ENCODE measurements at places on chromosomes 2 and 18.

GRCh38 chr2:40192864-40193669, 258.8 kb downstream of the SLC8A1 start:
- no peak for DNase-seq

GRCh38 chr2:65317841-65318240, 90.2 kb downstream of the ACTR2 start:
- DNase-seq, result no peak

- peak; percentile 62 for DNase-seq
Observed at GRCh38 chr2:201451292-201452057, at the start of the genes STRADB and TRAK2. Gene STRADB (plus strand): TSS chr2:201451740. CDS start chr2:201454841, 3,101 bp downstream. Gene TRAK2 (minus strand): TSS chr2:201451458. CDS start chr2:201420507, 30,951 bp downstream.

DNA sequence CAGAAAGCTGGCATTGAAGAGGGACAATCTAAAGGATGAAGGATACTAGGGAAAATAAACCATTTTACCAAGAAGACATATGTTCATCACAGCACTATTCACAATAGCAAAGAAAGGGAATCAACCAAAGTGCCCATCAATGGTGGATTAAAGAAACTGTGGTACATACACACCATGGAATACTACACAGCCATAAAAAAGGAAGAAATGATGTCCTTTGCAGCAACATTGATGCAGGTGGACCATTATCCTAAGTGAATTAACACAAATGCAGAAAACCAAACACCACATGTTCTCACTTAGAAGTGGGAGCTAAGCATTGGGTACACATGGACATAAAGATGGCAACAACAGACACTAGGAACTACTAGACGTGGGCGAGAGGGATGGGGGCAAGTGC, 7.2 kb upstream of the MFF start:
- DNase-seq, result no peak

DNA sequence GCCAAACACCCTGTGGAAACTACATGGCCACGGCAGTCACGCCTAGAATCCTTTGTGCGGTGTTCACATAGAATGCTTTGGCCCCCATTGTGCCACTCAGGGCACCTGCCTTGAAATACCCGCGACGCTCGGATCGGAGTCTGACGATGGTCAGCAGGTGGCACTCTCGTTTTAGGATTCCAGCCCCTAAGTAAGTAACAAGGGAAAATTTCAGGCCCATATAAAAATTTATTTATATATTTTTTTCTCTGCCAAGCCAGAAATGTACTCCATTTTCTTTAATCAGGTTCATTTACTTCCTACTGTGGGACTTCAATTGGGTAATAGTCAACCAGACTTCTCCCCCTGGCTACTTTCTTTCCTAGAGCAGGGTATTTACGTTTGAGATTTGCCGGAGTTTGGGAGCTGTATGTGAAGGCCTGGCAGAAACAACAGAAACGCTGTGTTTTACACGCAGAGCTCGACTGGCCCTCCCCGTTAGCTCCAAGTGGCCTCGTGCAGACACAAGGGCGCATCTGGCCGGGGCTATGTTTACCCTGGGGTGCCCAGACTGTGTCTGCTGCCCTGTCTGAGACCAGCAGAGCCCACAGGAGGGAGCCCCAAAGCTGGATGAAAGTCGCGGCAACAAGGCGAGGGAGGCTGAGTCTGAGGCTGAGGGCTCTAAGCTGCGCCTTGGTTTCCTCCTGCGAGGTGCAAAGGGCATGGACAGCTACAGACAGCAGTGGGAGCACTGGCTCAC, 41.6 kb downstream of the LRRC30 start:
- peak; percentile 38 for DNase-seq

DNA sequence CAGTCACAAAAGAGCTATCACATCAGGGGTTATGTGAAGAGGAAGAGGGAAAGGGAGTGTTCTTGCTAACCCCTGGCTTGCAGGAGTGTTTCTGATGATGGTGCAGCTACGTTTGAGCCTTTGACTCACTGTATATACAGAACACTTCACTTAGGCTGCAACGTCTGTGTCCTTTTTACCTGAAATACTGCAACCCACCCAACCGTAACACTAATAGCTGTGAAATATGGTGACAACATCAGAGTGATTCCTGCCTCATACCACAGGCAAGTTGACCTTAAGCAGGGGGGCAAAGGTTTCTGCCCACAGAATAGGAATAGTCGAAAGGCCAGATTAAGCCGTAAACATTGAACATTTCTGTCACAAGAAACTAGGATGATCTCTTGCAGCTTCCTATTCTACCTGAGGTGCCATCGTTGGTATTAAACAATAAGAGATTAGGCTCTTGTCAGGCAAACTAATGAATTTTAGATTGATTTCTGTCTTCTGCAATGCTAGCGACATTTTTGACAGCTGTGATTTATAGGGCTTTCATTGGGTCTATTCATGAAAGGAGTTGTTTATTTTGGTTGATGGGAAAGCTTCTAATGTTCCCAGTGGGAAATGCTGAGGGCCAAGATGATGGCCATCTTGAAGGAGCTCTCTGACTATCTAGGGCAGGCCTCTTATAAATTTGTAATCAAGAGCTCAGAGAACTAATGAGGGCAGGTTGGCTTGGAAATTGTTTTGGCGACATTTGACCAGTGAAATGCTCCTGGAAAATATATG, 316.8 kb downstream of the PIK3C3 start:
- no peak for DNase-seq

DNA sequence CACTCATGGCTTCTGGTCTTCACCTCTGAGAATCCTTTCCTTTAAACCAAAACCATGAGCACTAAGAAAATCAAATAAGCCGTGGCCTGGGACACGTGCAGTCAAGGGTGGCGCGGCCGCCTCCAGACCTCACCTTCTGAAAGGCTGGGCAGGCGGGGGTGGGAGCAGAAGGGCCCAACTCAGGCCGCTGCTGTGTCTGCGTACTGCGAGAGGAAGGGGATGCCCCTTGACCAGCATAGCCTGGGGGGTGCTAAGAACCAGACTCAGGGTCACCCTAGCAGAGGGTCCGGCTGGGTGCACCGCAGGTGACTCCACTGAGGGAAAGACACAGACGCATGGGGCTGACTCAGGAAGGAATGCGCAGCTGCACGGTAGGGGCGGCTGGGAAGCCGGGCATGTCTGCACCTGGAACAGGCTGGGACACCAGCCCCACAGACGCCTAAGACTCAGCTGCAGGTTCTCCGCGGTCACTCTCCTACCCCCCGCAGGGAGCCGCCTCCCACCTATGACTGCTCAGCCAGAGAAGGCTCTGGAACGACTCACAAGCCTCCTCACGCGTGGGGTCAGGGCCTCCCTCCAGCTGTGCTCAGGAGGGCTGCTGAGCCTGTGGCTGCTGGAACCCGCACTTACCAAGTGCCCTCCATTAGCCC, 432.4 kb upstream of the MYT1L start:
- DNase-seq, result no peak

- no peak for DNase-seq
Observed at GRCh38 chr18:59048378-59048777, 91.3 kb upstream of the SEC11C start.

- no peak for DNase-seq
Observed at GRCh38 chr2:86818114-86818801, 27.5 kb upstream of the CD8A start.

DNA sequence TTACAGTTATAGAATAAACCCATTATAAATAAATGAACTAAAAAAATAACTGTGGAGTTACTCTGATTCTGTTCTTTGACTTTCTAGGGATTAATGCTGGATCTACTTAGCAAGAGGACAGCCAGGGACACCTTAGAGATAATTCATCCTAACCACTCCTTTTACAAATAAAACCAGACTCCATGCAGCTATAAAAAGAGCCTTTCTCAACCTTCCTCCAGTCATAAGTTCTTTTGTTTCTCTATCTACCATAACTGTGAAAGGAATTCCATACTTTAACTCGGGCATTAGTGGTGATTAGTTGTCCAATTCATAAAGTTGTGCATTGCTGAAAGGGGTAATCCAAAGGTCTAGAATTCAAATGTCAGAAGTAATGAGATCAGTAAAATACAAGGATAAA, 682.4 kb downstream of the DPP10 start:
- DNase-seq, result no peak

DNA sequence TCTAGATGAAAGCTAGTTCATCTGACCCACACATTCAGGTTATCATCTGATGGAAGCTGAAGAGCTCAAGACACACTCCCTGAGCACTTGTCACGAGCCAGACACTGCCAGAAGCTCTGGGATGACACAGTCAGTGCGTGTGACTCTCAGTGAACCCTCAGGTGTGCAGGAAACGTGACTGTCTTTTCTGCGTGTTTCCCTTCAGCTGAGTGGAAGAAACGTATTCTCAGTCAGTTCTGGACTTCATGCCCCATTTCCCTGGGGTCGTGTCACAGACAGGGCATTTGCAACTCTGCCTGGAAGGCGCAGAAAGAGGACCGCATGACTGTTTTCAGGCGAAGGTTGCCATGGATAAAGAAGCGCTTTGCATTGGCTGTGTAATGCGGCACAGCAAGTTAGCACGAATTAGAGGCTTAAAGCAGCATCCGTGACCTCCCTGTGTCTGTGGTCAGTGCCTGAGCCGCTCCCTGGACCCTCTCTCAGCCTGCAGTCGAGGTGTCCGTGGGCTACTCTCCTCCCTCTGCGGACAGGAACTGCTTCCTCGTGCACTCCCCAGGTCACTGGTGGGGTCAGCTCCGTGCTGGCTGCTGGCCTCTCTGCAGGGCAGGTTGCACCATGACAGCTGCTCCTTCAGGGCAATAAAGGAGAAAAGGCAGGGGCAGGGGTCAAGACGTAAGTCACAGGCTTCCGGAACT, 3.3 kb upstream of the ALLC start:
- DNase-seq, result no peak

GRCh38 chr18:37188016-37188791, 359.3 kb downstream of the KIAA1328 start:
- no peak for DNase-seq

DNA sequence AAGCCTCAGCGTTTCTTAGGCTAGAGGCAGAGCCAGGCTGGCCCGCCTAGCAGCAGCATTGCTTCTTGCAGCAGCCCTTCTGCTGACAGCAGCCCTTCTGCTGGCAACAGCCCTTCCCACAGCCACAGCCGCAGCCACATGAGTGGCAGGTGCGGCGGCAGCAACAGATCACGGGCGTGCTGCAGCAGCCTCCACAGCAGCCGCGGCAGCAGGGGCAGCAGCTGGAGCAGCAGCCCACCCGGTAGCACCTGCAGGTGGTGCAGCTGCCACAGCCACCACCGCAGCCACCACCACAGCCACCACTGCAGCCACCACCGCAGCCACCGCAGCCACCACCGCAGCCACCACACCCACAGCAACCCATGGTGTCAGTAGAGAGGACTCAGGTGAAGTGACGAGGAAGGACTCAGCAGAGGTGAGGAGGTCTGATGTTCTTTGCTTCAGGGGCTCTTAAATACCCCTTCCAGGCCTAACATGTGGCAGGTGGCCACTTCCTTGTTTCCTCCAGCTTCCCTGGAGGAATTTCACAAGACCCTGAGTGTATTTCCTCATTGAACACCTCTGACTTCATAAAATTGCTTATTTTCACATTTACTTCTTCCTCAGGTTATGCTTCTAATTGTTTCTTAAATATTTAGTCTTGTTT, at the start of gene SCYGR6:
TSS of gene SCYGR6 (minus strand) at position 364 of the 646 bp plus-strand sequence. CDS start at position 364, 0 bp downstream.
- no peak for DNase-seq

- no peak for DNase-seq
Observed at GRCh38 chr2:190982262-190983034, 31.5 kb downstream of the STAT1 start.

DNA sequence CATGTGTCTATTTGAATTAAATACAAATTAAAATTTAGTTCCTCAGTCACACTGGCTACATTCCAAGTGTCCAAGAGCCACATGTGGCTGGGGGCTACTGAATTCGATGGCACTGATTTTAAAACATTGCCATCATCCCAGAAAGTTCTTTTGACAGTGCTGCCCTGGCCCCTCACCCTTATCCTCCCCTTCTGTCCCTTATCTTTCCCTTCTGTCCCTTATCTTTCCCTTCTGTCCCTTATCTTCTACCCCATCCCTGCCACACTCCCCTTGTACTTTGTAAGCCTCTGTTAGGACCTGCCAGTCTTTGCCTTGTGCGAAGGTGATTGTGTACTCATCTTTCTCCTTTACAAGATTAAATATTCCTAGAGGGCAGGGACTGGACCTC, 85.2 kb downstream of the DNMT3A start:
- DNase-seq, result no peak

DNA sequence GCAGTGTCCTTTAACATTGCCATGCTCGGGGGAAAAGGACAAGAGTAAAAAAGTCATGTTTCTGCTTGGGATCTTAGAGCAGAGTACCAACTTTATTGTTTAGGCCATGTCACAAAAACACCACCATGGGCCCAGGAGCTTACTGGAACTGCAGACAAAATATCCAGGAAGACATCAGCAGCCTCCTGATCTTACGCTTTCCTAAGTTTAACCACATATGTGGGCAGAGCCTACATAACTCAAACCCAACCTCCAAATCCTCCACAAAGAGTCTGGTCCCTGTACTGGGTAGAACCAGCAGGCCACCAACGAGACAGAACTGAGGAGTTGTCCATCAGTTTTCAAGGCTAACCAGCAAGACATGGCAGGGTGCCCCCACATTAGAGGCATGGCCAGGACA, 10.3 kb downstream of the GALNT14 start:
- no peak for DNase-seq

- no peak for DNase-seq
Observed at GRCh38 chr2:43311276-43311675, 84.9 kb upstream of the ZFP36L2 start.

GRCh38 chr18:45642238-45642637, 27.0 kb downstream of the SLC14A2 start:
- DNase-seq, result no peak

DNA sequence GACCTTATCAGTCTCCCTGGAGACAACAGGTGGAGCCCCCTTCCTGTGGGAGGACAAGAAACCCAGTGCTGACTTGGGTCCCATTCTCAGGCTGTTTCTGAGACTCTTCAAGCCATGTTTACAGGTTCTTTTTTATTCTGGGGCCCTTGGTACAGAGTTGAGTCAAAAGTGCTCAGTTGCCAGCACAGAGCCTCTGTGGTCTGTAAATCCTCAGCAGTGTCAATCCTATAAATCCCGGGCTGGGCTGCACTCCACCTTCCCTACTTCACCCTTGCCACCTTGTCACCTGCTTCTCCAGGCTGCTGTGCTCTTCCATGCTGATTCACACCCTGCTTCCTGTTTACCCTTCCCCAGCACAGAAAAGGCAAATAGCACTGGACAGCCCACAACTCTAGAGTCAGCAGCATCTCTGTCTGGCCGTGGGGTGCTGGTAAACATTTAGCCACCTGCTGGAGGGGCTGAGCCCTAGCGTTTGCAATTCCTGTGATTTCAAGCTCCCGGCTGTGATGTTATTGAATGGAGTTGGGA, 74.7 kb downstream of the TNFRSF11A start:
- no peak for DNase-seq

Data from HS-27A (cell line).